Activated CD4-positive, alpha-beta T cell treated with anti-CD3 and anti-CD28 coated beads, Interleukin-2, amount 50 U/mL, for 48 hours (primary cell): ENCODE measurements at places on chromosomes 7 and 10.

DNA sequence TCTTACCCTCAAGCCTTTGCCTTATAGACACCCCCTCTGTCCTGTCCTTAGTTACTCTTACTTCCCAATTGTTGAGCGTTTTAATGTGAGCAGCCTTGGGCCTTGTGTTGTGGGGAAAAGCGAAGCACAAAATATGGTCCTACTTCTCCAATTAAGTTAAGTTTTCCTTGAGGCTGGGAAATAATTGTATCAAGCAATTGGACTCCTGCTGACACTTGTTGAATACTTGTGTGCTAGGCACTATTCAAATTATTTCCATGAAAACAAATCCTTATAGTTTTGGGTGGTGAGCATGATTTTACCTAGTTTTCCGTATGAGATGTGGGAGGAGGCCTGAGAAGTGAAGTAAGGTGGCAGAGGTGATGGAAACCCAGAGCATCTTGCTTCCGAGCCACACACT lies 5.4 kb upstream of the ZNF783 start:
- no peak for DNase-seq

- no peak for DNase-seq
Observed at GRCh38 chr7:37915438-37915837, 1.2 kb downstream of the SFRP4 start.

DNA sequence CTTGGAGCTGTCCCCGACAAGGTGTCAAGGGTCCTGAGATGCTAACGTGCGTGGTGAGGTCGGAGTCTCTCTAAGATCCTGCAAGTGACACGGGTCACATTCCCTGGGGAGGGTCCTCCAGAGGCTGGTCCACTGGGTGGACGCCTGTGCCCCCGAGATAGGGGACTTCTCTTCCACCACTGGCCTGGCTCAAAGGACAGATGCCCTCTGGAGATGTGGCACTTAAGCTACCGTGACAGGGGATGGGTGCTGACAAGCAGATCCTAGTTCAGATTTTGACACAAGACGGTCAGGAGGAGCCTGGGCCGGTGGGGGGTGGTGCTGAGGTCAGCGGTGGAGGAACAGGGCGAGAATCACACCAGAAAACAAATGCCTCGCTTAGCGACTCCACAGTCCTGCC lies 178.0 kb downstream of the ADARB2 start:
- DNase-seq, result no peak

DNA sequence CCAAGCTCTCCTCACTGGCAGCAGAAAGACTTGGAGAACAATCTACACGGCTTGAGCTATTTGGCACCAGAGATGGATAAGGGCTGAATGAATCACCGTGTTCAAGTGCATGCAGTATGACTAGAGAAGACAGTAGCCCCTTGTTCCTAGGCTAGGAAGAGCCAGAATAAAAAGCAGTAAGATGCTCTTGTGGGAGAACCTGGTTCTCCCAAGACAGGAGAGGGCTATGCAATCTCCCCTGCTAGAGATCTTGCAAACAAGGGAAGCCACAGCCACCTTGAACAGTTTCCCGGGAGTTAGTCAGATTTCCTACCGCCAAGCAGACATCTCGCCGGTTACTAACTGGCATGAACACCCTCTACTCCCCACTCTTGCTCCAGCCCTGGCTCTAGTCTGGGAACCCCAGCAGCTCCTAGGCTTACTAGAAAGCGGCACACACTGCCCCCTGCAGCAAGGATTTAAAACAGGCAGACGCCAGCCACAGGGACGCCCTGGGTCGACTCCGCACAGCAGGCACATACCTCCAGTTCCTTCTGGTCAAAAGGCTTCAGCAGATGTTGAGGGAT lies 107.3 kb downstream of the SMURF1 start:
- DNase-seq, result peak; percentile 8

DNA sequence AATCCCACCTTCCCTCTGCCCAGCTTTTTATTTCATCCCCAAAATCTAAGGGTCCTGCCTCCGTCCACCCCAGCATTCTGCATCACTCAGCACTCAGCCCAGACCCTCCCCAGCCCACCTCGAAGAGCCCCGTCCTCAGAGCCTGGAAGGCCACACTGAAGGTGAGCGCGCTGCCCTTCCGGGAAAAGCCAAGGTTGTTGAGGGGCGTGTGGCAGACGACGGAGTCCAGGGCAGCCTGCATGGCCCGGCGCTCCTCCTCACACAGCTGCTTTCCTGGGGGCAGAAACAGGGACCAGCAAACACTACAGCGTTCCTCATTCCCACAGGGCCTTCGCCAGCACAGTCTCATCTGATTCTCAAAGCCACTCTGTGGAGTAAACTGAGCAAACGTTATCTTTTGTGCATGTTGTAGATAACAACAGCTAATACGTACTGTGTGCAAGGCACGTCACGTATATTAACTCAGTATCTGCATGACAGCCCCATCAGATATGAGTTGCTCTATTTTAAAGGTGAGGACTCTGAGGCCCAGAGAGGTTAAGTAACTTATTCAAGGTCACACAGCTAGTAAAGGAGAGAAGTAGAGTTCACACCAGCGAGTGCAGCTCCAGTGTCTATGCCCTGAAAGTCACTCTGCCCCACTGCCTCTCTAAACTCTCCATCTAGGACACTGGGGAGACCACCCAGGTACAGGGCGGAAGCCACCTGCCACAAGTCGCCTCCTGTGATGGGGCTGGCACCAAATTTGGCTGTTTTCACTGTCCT lies 2.8 kb downstream of the TRAPPC14 start:
- no peak for DNase-seq
